ENCODE measurements at places on chromosomes 3 and 15.

GRCh38 chr15:49652922-49653321 lies 32.1 kb downstream of the DTWD1 start:
- DNase-seq = no peak

GRCh38 chr3:139325551-139325950 lies 18.3 kb upstream of the MRPS22 start:
- DNase-seq = no peak

DNA sequence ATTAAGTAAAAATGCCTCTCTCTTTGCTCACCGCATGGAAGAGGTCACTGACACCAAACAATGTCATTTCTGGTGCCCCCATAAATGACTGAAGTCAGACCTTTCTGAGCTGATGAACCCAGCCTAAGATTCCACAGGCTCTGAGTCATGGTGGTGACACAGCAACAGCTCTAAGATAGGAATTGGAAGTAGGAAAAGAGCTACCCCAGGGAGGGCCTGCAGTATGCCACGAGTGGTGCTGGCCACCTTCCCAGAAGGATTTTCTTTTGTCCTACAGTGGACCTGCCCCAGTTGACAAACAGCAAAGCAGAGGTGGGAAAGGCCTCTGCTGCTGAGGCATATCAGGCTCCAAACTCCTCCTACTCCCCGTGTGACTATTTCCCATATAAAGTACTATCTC lies 208.1 kb downstream of the MINAR1 start:
- DNase-seq = peak; percentile 74

GRCh38 chr3:192812743-192813383 lies 85.5 kb upstream of the FGF12 start:
- peak; percentile 64 for DNase-seq

GRCh38 chr3:139427283-139428060 lies 38.0 kb upstream of the COPB2 start:
- DNase-seq = peak; percentile 69

- DNase-seq = no peak
Observed at GRCh38 chr15:99131441-99132023, 26.7 kb downstream of the SYNM start.

- DNase-seq = no peak
Observed at GRCh38 chr15:78316283-78317083, 17.1 kb upstream of the SKIC8 start.

GRCh38 chr15:74368121-74368520 lies 675 bp upstream of the CYP11A1 start:
- DNase-seq = no peak

GRCh38 chr3:16906682-16907081 lies 21.9 kb downstream of the PLCL2 start:
- DNase-seq = no peak

DNA sequence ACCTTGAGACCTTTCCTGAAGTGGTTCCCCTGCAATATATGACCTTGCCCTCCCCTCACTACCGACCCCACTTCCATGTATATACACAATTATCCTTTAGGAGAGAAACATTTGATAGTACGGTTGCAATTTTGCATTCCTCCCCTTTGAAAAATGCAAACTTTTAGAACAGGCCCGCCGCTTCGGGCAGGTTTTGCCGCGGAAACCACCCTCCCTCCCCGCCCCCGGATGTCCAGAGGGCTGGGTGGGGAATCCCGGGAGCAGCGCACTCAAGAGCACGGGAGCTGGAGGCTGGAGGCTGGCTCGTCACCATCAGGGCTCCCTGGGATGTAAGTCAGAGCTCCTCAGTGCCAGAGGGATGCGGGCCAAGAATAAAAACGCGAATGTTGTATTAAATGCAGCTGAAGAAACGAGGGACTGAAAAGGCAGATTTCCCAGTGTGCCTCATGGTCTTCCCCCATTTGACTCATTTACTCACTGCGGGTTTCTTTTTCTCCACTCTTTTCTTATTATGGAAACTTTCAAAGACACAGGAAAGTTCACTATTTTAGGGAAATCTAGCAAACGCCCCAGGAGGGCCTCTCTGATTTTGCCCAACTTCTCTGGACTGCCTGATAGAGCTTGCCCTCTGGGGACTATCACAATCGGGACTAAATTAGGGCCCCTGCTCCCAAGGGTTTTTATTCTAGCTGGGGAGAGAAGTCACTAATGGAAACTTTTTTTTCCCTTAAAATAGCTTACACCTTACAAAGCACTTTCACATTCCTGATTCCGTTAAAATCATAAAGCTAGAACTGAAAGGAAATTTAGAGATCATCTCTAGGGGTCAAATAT lies 2.9 kb upstream of the USP3 start:
- DNase-seq = peak; percentile 82

Data from ACHN (cell line).